ENCODE measurements at places on chromosomes 11 and 22.

GRCh38 chr11:1943977-1944376, 3.2 kb upstream of the MRPL23 start:
- no peak for DNase-seq

- no peak for DNase-seq
These were observed 65.6 kb downstream of the INSC start for GRCh38 chr11:15180212-15180792.

DNA sequence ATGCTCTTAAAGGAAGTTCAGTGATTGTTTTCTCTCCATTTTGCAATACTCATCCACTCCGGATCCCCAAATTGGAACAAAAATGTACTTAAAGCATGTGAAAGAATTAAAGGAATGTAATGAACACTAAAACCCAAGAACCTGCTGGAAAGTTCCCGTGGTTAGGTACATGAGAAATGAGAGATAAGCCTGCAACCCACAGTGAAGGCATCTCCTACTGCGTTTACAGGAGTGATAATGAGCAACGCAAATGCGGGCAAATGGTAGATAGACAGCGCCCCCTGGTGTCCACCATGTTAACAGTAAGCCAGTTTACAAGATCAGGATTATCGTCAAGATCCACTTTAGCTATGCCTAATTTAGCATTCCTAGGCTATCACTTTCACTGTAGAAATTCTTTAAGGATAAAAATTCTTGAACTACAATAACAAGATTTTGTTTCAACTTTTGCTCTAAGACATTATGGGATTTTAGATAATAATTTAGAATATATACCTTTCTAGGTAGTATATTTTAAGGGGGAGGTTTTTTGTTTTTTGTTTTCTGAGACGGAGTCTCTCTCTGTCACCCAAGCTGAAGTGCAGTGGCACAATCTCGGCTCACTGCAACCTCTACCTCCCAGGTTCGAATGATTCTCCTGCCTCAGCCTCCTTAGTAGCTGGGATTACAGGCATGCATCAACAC, 29.9 kb downstream of the ALG9 start:
- peak; percentile 54 for DNase-seq

- DNase-seq = no peak
These were observed 10.2 kb downstream of the YPEL4 start for GRCh38 chr11:57639321-57640067.

- DNase-seq = no peak
These were observed 4.6 kb upstream of the SIGIRR start for GRCh38 chr11:419248-420005.

DNA sequence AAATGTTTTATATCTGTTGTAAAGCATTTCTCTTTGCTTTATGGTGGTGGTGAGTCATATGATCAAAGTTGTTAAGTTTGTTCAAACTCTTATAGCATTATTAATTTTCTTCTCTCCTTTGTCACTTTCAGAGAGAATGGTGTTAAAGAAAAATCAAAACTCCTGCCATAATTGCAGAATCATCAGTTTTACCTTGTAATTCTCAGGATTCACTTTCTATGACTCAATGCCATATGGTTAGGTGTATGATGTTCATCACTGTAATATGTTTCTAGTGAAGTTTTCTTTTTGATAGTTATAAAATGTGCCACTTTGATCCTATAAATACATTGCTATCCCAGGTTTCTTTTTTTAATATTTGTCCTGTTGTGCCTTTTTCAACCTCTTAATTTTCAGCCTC, 13.7 kb upstream of the KDM4E start:
- no peak for DNase-seq

GRCh38 chr11:91023731-91024130, 800.9 kb upstream of the CHORDC1 start:
- no peak for DNase-seq

- DNase-seq = no peak
These were observed 5.9 kb upstream of the ACY3 start for GRCh38 chr11:67656278-67656922.

DNA sequence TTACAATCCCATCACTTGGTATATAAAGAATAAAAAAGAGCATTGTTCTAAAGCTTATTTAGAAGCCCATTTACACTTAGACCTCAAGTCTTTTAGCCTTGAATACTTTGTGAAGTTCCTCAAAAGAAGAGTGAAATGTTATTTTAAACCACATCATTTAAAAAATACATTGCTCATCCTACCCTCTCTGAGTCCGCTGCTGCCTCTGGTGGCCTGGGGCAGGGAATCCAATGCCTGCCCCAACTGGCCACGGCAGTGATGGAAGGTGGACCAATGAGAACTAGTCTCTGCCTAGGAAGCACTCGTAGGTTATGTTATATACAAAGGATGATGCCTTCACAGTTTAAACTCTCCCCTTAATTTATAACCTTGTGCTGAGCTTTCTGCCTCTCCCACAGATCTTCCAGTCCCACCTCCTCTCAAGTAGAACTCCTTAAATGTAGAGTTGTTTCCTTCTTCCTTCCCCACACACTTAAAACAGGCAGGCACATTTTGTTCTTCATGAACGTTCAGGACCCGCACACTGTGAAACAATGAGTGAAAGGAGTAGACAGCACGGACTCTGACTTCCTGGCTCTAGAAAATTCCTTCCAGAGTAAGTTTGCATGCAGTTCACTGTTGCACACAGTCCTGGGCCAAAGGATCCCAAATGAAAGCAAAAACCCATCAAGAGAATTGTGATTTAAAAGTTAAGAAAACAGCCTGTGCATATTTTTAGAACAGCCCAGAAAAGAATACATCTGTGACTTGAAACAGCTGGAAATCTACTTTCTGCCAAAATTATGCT, 167.8 kb downstream of the RRAS2 start:
- no peak for DNase-seq

GRCh38 chr11:130047141-130047540, 22.6 kb upstream of the APLP2 start:
- no peak for DNase-seq

- DNase-seq = no peak
These were observed 37.8 kb downstream of the ARRB1 start for GRCh38 chr11:75313513-75314272.

- no peak for DNase-seq
These were observed 7.8 kb upstream of the NAA40 start for GRCh38 chr11:63931045-63931444.

DNA sequence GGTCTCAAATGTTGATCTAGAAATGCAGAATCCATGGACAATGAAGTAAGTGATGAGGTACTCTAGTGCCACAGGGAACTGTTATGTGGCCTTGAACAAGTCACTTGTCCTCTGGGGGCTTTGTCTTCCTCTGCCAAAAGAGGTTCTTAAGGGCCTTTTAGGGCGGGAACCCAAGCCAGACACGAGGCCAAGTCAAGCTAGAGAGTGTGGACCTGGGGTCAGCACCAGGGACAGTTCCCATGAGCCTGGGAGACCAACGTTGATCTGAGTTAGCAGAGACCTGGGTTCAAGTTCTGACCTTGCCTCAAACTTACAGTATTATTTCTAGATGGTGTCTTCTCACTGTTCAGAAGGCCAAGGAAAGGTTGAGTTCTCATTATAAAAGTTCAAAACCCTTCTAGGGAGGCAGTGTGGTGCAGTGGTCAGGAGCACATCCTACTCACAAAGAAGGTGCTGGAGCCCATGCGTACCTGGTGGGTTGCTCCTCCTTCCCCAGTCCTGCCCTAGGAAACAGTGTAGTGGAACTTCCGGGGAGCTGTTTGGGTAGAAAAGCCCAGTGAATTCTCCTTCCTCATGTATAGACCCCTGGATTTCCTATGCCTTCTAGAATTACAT, 121.5 kb downstream of the CHST1 start:
- no peak for DNase-seq

- DNase-seq = no peak
These were observed 9.1 kb downstream of the GRAMD4 start for GRCh38 chr22:46629291-46629690.

DNA sequence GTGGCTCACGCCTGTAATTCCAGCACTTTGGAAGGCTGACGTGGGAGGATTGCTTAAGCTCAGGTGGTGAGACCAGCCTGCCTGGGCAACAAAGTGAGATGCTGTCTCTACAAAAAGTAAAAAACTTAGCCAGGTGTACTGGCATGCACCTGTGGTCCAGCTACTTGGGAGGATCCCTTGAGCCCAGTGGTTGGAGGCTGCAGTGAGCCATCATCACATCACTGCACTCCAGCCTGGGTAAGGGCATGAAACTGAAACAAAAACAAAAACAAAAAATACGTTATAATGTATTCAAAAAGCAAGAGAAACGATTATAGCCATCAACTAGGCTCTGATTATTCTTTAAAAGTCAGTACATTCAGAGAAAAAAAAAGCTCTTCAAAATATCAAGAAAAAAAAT, 62.5 kb downstream of the TCF20 start:
- DNase-seq = no peak

DNA sequence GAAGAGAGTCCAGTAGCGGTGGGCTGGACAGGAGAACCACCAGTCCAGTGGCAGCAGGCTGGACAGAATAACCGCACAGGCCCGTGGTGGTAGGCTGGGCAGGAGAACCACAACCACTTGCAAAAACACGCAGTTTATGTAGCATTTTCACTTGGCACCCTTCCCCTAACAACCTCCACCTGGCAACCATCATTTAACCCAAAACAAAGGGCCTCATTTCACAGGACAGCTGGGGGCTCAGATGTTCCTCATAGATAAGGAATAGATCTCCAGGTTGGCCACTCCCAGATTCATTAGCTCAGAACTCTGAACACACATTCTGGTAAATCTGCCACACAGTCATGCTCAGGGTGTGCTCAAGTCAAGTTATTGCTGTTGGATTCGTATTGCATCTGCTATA, 41.2 kb downstream of the SYTL2 start:
- no peak for DNase-seq

DNA sequence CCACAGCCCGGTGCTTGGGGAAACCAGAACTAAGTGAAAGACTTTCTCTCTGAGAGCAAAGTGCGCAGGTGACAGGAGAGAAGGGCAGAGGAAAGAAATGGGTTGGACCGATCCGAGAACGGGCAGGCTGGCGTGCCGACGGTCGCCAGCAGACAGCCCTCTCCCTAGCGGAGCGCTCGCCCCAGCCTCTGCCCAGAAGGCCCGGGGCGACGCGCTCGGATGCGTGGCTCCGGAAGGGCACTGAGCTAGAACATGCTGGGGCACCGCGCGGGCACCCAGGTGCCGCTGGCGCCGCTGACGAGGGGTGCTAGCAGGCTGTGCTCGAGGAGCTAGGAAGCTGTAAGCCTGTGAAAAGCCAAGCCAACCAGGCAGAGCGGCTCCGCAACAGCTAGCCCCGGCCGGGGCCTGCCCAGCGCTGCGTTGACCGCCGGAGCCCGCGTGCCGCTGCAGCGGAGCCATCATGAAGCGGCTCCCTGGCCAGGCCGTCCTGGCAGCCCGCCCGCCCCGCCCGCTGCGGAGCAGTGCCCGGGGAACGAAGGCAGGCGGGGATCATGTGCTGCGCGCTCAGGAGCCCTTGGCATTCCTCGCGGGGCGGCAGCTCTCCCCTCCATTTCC, 22.1 kb upstream of the RRAS2 start:
- peak; percentile 39 for DNase-seq

- no peak for DNase-seq
These were observed 22.9 kb downstream of the IGLL5 start for GRCh38 chr22:22910272-22911240.

DNA sequence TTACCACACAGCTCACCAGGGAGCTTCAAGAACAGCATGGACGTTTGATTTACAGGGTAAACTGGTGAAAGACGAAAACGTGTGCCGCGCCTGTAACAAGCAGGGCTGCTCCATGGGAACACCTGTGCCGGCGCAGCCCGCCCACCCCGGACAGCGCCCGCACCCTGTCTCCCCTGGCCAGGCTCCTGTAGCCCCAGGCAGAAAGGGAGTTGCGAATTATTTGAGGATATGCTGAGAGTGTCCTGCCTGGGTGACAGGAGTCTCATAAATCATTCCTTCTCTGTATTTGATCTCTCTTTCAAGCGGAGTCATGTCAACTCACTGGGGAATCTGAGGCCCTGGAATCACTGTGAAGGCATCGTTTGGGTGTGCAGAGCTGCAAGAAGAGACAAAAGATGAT, 804.3 kb downstream of the OPCML start:
- DNase-seq = no peak

DNA sequence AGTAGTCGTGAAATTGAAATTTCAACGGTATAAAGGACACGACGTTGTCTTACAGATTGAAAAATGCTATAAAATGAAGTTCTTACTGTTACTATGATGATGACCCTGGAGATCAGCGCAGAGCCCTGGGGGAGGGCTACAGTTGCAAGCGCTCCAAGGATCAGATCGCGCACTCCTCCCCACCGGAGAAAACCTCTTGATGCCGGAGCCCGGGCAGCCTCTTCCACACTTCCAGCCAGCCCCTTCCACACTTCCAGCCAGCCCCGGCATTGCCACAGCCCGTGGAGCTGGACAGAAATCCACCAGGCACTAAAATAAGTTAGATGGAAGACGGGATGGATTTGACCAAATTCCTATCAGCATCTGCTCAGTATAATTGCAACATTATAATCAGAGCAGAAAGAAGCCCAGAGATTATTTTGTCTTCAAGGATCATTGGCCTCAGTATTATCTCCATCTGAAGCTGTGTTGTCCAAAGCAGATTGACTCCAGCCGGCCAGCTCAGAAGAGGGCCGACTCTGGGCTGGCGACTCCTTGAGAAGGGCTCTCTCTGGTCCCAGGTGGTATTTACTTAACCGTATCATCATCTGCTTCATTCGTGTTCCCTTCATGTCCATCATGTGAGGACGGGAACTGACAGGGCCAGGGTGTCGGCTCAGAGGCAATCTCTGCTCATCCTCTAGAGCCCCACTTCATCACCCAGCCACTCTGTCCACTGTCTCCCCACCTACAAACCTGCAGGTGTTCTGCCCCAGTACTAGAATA, 777 bp upstream of the MICAL3 start:
- no peak for DNase-seq

GRCh38 chr22:30870451-30871345, 97.9 kb downstream of the MORC2 start:
- DNase-seq = no peak

GRCh38 chr22:35842519-35842913, 124.8 kb downstream of the APOL5 start:
- DNase-seq = no peak

- DNase-seq = no peak
These were observed 2.1 kb upstream of the MOB2 start for GRCh38 chr11:1488575-1489180.

DNA sequence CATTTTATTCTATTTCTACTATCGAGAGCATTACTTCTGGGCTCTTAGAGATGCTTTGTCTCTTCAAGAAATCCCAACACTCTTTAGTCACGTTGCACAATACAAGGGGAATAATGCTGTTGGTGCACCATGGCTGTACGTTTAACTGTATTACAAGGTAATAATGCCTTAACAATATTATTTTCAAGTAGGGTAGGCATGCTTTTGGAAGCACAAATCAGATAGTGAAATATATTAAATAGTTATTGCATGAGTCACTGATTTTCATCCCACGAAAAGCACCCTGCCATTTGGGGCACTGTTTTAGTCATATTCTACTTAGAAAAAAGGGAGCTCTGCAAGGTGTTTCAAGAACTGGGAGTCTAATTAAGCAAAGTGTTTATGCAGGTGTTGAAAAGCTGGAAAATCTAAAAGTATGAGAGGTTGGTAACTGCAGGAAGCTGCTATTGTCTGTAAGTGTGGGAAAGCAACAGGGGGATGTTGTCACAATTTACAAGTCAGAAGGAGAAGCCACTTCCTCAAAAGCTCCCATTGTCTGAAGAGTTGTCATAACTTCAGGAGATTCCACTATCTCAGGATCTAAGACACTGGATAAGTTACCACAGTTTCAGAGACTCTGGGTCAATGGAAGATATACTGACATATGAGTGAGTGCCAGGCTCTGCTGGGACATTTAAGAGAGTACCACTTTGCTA, 218.2 kb downstream of the JRKL start:
- no peak for DNase-seq

- DNase-seq = no peak
These were observed 106.5 kb downstream of the FEZ1 start for GRCh38 chr11:125389339-125390166.
